ENCODE measurements at places on chromosomes 11 and 22.

- DNase-seq: no peak
Measured at GRCh38 chr11:111400595-111400994, 21.5 kb upstream of the POU2AF1 start.

DNA sequence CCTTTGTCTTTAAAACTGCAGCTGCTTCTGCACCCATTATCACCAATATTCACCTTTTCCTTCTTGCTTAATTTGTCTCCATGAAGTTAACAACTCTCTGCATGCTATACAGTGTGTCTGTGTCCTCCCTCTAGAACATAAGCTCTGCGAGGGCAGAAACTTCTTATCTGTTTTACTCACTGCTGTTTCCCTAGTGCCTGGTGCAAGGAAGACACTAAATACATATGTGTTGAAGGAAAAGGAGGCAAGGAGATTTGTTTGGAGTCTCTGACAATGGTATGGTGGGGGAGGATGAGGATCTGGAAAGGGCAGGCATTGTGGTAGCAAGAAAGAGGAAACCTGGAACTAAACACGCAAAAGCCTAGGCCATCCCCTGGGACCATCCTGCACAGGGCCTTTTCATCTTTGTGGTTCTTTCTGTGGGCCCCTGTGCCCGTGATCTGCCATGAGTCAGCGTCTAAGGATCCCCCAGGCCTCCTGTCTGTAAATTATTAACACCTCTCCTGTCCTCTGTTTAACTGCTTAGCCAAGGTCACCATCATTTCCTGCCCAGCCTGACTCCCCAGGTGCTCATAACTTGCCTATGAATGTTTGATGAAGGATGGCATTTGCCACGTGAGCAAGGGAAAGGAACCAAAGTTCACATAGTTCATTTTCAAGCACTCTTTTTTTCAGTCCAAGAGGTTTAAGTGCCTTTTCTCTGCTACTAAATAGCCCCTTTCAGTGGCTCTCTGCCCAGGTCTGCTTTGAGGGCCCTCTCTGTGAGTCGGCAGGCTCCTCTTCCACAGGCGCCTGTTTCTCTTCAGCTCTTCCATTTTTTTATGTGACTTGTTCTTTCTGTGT lies 131.1 kb downstream of the RASSF10 start:
- DNase-seq: no peak

DNA sequence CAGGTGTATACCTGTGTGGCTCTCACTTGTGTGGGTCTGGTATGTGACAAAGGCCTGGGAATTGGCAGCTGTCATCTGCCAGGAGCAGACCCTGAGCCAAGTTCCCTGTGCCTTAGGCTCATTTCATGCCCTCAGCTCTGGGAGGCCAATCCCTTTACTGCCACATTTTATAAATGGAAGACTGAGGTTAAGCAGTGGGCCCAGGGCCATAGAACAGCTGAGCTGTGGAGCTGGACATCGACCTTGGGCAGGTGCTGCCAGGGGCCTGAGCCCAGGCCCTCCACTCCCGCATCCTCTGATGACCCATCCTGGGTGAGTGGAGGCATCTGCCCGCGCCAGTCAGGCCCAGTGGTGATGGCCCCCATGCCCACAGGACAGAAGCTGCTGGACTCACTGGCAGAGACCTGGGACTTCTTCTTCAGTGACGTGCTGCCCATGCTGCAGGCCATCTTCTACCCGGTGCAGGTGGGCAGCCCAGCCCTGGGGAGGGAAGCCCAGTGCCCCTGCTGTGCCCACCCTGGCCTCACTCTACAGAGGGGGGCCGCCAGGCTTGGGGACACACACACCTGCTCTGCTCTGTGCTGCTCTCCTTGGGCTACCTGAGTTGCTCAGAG lies 20.9 kb upstream of the ARHGAP8 start:
- no peak for DNase-seq

DNA sequence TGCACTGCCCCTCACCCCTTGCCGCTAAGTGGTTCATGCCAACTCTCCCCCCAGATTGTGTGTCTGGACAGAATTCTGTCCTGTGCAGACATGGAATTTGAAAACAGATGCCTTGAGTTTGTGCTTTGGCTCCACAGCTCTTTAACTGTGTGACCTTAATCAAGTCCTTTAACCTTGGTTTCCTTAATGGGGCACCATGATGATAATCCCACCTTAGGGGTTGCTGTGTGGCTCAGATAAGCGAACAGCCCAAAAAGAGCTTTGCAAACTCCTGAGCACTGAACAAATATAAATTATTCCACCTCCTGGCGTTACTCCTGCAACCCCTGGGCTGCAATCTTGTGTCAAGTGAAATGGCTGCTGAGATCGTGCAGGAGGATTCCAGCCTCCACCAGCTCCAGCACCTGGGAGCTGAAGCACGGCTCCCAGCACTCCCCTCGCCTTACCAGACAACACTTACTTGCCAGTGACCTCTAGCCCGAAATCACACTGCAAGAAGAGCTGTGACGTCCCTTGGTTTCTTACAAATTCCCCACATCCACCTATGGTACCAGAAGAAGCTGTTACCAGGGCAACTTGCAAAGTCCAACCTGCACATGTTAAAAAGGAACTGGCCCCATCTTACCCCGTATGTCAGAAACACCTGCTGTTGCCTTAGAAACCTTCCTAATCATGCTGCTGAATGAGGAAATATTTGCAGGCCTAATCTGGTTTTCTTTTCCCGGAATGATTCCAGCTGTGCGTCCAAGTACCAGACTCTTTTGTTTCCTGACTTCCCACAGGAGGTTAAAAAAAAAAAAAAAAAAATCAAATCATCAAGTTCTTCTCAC lies 13.2 kb downstream of the VPS37C start:
- DNase-seq: no peak

DNA sequence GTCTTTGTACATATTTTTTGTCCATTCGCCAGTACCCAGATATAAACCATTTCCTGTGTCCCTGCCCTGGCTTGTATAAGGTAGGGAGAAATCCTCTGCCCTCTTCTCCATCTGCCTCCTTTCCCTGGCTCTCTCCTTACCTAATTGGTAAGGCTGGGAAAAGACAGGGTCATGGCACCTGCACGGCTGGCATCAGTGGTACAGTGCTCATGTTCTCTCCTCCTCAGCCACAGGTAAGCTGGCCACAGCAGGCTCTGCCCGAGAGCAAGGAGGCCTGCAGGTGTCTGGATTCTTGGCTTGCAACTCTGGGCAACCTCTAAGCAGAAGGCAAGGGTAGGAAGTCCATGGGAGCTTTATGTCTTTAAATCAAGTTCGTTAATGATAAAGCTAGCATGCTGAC lies 419.9 kb downstream of the BUD13 start:
- DNase-seq: no peak

- no peak for DNase-seq
Measured at GRCh38 chr11:14583252-14584034, 60.2 kb upstream of the PDE3B start.

DNA sequence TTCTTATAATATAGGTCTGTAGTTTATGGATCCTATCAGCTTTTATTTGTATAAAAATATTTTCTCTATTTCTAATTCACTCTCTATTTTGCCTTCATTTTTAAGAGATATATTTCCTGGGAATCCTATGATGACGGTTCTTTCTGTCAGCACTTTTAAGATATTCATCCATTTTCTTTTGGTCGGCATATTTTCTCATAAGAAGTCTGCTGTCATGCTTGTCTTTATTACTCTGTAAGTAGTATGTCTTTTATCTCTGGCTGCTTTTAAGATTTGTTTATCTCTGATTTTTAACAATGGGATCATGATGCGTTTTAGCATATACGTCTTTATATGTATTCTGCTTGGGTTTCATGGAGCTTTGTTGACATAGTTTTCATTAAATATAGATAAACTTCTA lies 175.5 kb downstream of the SNX19 start:
- DNase-seq: no peak

- no peak for DNase-seq
Measured at GRCh38 chr11:127018683-127019279, 18.2 kb upstream of the KIRREL3 start.

DNA sequence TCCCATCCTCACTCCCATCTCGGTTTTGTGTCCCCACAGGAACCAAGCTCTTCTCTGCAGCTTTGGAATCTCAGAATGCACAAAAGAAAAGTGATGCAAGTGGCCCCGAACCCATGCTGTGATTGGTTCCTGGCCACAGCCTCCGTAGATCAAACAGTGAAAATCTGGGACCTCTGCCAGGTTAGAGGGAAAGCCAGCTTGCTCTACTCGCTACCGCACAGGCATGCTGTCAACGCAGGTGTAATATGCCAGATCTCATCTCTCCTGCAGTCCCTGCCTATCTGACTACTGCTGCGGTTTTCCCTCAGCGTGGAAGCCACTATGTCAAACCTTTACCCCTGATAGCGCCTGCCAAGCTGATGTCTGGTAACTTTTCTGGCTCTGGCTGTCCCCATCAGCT lies 200.5 kb upstream of the LRRC4C start:
- no peak for DNase-seq

- no peak for DNase-seq
Measured at GRCh38 chr22:45868571-45869339, 108.2 kb downstream of the WNT7B start.

- no peak for DNase-seq
Measured at GRCh38 chr11:94581926-94582325, 14.8 kb downstream of the PIWIL4 start.

DNA sequence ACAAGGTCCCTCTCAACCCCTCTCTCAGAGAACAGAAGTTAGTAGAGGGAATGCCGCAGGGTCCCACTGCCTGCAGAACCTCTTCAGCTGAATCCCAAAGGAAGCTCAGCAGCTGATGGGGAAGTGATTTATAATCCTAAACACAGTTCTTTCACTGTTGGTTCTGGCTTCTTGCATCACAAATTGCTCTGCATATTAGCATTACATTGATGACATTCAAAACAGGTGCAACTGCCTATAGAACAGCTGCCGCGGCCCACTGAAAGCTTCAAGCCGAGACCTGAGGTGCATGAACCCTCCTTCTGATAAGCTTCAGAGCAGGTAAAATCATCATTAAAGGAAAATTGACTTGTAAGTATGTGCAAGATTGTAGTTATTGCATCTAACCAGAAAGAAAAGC lies 75.2 kb upstream of the KIRREL3 start:
- no peak for DNase-seq

DNA sequence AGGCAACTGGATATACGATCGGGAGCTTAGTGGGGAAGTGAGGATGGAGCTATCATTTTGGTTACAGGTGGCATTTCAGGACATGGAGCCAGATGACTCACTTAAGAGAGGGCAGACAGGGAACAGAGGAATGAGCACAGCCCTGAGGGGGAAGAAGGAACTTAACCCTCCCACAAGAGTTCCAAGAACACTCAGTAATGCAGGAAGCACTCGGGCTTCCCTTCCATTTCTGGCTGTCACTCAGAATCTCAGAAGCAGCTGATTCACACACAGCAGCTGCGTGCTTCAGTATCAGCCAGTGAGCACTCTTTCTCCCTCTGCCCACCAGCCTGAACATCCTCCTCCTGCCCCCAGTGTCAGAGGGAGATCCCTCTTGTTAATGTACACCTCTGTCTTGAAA lies 34.8 kb downstream of the EFCAB6 start:
- no peak for DNase-seq

DNA sequence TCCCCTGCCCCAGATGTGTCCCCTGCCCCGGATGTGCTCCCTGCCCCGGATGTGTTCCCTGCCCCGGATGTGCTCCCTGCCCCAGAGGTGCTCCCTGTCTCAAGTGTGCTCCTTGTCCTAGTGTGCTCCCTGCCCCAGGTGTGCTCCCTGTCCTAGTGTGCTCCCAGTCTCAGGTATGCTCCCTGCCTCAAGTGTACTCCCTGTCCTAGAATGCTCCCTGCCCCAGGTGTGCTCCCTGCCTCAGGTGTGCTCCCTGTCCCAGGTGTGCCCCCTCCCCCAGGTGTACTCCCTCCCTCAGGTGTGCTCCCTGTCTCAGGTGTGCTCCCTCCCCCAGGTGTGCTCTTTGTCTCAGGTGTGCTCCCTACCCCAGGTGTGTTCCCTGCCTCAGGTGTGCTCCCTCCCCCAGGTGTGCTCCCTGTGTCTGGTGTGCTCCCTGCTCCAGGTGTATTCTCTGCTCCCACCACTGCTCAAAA lies 48.7 kb upstream of the RASD2 start:
- no peak for DNase-seq

DNA sequence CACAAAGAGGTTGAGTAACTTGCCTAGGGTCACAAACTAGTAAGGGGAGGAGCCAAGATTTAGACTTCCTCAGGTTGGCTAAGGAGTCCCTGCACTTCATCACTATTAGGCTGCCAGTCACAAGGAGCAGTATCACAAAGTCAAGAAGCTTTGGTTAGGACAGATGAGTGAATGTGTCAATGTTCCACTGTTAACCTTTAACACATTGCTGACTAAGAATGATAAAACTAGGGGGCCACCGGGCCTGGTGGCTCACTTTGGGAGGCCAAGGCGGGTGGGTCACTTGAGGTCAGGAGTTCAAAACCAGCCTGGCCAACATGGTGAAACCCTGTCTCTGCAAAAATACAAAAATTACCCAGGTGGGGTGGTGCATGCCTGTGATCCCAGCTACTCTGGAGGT lies 32.0 kb downstream of the TMEM123 start:
- no peak for DNase-seq

DNA sequence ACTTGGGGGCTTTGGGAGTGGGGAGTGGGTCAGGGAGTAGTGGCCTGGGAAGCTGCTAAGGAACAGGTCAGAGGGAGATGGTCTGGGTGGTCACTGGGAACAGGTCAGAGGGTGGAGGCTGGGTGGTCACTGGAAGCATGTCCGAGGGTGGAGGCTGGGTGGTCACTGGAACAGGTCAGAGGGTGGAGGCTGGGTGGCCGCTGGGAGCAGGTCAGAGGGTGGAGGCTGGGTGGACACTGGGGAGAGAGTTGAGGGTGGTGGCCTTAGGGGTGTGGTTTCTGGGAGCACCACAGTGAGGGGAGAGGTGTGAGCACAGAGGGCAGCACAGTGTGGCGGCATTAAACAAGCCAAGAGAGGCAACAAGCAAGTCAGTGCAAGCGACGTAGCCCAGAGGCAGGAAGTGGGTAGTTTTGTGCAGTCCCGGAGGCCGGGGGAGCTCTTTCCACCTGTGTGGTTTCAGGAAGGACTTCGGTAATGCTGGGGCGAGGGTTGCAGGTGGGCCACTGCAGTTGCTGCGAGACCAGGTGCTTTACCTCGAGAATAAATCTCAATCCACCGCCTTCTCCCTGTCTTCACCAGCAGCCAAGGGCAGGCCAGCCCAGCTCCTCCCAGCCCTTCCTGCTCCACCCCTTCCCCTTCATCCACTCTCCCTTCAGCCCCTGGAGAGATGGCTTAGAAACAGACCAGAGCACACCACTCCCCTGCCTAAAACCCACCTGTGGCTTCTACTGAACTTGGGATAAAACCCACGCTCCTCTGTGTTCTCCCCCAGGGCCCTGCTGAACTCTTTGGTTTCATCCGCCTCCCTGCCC lies 3.2 kb upstream of the CACNA1I start:
- no peak for DNase-seq

GRCh38 chr22:19735665-19736510 lies 12.5 kb downstream of the GP1BB start:
- DNase-seq: no peak

GRCh38 chr11:108322666-108323065 lies 99.8 kb downstream of the ATM start:
- DNase-seq: no peak

- no peak for DNase-seq
Measured at GRCh38 chr11:77505956-77506355, 32.1 kb upstream of the PAK1 start.
